ENCODE measurements at places on chromosomes 1 and 21. TPM values are rescaled to one million over a fixed set of nuclear protein-coding genes. Genes with fewer than 3 reads are reported as not detected.

Gene GRIK1
- 0.85 TPM for total RNA-seq

- no peak for DNase-seq
Observed at GRCh38 chr1:64527165-64527564, 57.2 kb downstream of the CACHD1 start.

Gene C1orf94
- 0.72 TPM for total RNA-seq

Gene GPA33
- not detected for total RNA-seq

- no peak for DNase-seq
Observed at GRCh38 chr1:228205526-228206436, 2.1 kb upstream of the OBSCN start.

GRCh38 chr1:155261493-155261851 is 688 bp downstream of the SCAMP3 start:
- peak; percentile 26 for DNase-seq

- DNase-seq, result no peak
Observed at GRCh38 chr1:156862997-156863599, 2.4 kb downstream of the NTRK1 start.

DNA sequence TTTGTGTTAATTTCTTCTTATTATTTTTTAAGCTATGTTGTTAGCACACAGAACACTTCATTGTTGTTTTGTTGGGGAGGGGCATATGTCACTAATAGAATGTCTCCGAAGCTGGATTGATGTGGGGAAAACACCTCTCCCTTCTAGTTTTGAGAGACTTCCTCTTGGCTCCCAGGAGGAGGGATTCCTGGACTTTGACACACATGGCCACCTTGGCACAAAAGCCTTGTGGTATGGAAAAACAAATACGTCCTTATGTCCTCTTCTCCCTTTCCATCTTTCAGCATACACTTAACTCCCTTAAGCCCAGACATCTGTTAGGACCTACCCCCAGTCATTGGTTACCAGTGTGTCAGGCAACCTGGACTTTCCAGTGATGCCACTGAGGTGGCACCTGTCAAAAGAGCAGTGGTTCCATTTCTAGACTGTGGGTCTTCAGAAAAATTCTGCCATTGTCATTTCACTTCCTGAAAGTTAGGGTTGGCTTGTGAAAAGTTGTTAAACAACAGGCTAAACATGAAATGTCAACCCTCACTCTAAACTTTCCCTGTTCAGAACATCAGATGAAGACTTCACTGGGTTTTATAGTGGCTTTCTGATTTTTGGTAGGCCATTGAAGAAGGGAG is 12.5 kb upstream of the ABCB10 start:
- DNase-seq, result no peak

Gene RGS13
- total RNA-seq, result not detected

- DNase-seq, result no peak
Observed at GRCh38 chr21:38470755-38471154, 27.5 kb downstream of the ERG start.

DNA sequence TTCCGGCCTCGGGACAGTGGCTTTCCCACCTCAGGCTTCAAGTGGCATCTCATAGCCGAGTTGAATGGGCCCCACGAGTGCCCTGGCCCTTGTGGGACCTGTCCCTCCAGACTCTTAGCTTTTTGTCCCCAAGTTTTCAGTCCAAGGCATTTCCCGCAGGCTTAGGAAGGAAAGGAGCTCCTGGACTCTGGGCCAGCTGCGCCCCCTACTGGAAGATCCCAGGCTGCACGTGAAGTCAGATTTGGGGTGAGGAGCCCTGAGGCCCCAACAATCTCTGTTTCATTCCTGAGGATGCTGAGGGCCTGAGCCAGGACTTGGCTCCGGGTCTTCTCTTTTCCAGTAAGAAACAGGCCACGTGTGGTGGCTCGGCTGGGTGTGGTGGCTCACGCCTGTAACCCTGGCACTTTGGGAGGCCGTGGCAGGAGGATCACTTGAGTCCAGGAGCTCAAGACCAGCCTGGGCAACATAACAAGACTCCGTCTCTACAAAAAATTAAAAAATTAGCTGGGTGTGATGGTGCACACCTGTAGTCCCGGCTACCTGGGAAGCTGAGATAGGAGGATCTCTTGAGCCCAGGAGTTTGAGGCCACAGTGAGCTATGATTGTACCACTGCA is 67.4 kb downstream of the ARHGEF10L start:
- DNase-seq, result peak; percentile 74

DNA sequence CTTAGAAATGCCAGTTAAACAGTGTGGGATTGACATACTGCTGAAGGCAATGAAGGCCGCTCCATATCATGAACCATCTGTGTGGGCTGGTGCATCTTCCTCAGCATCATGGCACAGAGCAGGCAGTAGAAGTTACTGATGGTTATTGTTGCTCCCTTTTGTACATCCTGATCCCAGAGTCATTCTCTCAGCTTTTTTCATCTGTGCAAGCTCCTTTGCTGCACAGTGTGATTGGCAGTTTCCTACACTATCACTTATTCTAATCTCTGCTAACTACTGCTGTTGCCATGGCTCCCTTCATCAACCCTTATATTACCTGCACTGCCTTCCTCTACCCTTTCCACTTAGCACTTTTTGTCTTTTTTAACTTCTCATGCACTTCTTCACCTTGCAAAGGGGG is 16.2 kb downstream of the RGS13 start:
- DNase-seq, result no peak

GRCh38 chr1:21490774-21491487 is 18.3 kb upstream of the ALPL start:
- DNase-seq, result peak; percentile 69

All from A673 (cell line).